Stimulated activated CD8-positive, alpha-beta memory T cell treated with anti-CD3 and anti-CD28 coated beads, Interleukin-4, amount 100 ng/mL, for 24 hours (primary cell): ENCODE measurements at places on chromosomes 1 and 21.

DNA sequence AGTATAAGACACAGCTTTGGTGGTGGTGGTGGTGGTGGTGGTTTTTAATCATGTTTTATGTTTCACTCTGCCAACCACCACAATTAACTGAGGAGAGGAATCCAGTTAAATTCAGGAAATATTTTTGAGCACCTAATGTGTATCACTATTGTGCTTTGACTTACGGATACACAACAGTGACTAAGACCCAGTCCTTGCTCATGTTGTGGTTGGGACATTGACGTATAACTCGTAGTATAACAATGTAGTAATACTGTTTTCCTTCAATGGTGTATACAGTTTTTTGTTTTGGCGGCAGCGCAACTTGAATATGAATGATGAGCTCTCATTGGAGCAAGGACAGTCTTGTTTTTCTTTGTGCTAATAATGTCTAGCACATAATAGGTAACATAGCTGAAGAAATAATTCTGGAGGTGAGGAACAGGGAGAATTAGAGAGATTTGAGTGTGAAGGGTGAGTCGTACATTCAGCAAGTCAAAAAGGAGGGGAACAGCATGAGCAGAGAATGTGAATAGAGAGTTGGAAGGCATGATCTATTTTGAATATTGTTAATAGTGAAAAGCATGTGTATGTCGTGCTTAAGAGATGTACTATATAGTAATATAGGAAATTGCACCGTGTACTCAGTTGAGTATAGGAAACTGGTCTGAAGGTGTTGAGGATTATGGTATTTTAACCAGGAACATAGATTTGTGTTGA, 5.5 kb downstream of the CACYBP start:
- DNase-seq: no peak

- peak; percentile 41 for DNase-seq
Measured at GRCh38 chr1:15411593-15412137, 2.0 kb downstream of the EFHD2 start.

- no peak for DNase-seq
Measured at GRCh38 chr1:228371741-228372182, 34.9 kb downstream of the TRIM11 start.

GRCh38 chr1:164054331-164054730, 504.7 kb upstream of the PBX1 start:
- DNase-seq: no peak

DNA sequence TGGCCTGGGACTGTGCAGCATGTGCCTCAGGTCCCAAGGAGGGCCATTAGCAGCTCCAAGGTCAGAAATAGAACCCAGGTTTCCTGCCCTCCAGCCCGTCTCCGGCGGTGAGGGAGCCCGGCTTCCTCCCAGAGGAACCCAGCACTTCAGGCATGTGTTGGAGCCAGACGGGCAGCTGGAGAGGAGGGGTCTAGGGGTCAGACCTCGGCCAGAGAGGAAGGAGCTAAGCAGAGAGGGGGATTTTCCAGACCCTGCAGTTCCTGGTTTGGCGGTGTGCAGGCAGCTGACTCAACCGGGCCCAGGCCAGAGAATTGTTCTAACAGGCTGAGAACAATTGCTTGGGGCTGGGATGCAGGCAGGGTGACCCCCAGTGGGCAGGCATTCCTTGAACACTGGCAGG, 37.1 kb downstream of the HSPG2 start:
- no peak for DNase-seq

- peak; percentile 51 for DNase-seq
Measured at GRCh38 chr21:32411350-32412161, 950 bp upstream of the EVA1C start.

GRCh38 chr1:60103186-60103585, 29.6 kb upstream of the C1orf87 start:
- no peak for DNase-seq

- no peak for DNase-seq
Measured at GRCh38 chr1:46448109-46448911, 41.3 kb upstream of the DMBX1 start.

DNA sequence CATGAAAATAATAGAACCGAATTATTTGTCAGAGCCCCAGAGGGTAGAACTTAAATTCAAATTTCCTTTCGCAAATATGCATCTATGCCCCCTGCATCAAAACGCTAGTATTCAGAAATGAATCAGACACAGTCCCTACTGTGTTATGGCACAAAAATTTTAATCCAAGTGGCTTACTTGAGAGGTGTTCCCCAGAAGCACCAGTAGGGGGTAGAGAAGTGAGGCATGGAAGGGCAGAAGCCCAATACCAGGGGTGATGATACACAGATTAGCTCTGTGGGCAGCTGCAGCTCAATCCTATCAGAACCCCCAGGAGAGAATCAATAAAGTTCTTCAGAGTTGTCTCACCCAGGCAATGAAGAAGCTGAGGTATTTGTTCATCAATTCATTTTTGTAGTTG, 342.2 kb downstream of the OMA1 start:
- no peak for DNase-seq

- DNase-seq: no peak
Measured at GRCh38 chr1:151542710-151543129, 2.6 kb downstream of the TUFT1 start.

DNA sequence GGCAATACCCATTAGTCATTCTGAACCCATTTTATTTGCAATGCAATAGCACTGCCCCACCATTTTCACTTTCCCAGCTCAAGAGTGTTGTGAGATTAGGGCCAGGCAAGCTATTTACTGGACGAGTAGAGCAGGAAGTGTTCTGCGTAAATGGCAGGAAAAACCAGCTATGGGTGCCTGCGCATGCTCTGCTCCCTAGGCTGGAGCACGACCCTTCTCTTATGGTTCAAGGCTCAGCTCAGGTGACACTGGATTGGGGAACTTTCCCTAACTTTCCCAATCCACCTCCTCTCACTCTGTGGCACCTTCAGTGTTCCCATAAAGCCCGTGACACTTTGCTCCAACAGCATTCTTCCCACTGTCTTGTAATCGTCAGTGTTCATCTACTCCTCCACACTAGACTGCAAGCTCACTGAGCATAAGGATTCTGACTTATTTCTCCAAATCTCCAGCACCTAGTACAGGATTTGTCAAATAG, 3.6 kb upstream of the MAN1A2 start:
- no peak for DNase-seq

DNA sequence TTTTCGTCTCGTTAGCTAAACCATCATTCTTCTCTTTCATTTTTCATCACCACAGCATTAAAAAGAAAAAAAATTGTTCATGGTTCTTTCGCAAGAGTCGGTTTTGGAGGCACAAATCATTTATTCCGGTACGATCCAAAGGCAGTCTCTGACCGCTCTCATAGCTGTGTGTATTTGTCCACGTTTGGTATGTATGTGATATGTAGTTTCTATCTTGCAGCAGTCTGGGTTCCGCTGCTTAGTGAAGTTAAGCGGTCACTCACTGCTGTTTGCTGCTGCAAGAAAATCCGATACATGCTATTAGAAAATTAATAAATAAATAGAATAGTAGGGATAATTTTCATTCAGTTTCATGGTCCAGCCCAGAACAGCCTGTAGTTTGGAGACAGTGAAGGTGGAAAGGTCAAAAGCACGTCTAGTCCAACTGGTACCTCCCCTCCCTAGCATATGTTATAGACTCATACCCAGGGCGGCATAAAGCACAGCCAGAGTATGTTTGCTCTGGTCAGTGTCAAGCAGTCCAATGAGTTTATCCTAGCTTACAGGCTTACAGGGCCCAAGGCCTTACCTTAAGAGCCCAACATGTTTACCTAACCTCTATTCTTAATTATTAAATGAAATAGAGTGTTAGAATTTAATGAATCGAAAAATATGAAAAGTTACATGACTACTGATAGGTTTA, 2.5 kb downstream of the FMN2 start:
- no peak for DNase-seq

- DNase-seq: no peak
Measured at GRCh38 chr1:167991546-167991945, 54.7 kb upstream of the MPC2 start.
